ENCODE measurements at places on chromosomes 4 and X. TPM values are rescaled to one million over a fixed set of nuclear protein-coding genes. Genes with fewer than 3 reads are reported as not detected.

GRCh38 chr4:101439926-101440325 is 92.6 kb upstream of the PPP3CA start:
- no peak for DNase-seq

DNA sequence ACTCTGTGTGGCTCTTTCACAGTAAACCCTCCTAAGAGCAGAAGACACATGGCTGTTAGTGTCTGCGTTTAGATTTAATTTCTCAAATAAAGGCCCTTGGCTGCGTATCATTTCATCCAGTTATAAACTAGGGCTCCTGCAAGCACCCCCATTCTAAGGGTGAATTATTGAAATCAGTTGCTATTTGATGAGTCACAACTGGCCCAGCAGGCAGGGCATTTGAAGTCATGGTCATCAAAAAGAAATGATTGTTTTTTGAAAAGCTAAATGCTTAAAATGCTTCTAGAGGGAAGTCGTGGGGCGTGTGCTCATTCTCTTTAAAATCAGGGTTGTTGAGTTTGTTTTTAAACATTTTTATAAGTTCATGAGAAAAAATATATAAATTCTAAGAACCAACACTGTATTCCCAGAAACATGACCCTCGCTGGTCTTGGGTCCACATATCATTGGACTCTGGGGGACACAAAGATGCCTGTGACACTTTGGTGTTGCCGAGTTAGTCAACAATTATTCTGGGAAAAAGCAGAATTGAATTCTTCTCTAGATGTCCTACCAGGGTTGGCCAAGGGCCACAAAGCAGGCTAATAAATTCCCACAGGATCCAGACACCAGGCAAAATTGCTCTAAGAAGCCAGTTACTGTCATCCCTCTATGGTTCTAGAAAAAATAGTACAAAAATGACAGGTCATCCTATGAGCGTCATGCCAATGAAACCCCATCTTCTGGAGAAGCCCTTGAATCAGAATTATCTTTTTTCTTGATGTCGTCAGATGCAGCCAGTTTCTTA is 99.5 kb upstream of the MYOZ2 start:
- DNase-seq = no peak

GRCh38 chr4:184215709-184216328 is 1.9 kb downstream of the ENPP6 start:
- no peak for DNase-seq

- DNase-seq = no peak
Observed at GRCh38 chrX:26071618-26072017, 66.5 kb upstream of the MAGEB18 start.

The F11 gene
- total RNA-seq = not detected

- DNase-seq = no peak
Observed at GRCh38 chrX:53717205-53717604, 30.7 kb upstream of the HUWE1 start.
